ENCODE measurements at places on chromosomes 5 and 9.

DNA sequence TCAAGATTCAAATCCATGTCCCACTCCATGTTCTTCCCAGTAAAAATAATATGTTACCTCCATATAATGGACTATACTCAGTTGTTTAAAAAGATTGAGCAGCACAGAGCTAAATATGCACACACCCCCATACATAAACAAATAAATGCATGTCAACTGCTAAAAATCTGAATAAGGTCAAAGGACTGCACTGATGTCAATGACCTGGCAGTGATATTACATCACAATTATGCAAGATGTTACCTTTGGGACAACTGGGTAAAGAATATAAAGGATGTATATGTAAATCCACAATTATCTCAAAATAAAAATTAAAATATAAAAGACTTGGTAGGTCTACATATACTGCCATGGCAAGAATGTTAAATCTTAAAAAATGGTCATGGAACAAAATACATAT, 57.9 kb downstream of the CDK5RAP2 start:
- DNase-seq: no peak

GRCh38 chr9:71669284-71669995, 98.9 kb downstream of the CEMIP2 start:
- DNase-seq: peak; percentile 19

- no peak for DNase-seq
These were observed 181.0 kb upstream of the NFIL3 start for GRCh38 chr9:91604451-91605179.

DNA sequence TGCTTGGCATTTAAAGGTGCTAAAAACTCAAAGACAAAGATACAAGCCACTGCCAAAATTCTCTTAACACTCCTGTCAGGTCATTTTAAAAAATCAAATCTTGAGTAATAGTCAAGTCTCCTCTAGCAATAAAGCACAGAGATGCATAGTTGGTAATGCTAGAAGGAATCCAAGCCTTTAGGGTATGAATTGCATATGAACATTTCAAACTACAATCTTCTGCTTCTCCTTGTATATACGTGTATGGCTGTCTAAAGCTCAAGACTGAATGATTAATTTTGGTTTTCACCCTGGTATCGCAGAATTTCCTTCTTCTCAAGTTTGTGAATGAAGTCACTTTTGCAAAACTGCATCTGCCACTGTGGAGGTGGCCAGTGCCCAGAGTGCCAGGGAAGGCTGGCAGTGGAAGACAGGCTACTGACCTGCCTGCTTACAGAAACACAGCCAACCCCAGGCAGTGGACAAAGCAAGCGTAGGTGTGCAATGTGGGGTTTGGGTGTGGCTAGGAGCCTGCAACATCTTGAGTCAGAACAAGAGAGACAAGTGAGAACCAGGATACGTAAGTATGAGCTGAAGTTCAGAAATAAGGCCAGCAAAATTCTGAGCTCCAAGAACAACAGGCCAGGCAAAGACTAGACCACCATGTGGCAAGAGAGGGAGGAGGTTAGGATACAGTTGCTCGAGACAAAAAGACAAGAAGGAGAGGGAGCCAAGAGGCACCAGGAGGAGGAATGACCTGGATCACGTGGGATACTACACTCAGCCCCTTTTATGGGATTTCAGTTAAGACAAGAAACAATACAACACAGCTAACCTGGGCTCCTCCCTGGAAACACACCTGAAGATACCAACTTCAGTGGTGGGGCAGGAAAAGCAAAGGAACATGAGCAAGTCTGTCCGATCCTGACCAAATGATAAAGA, 22.6 kb downstream of the MYO10 start:
- peak; percentile 29 for DNase-seq

DNA sequence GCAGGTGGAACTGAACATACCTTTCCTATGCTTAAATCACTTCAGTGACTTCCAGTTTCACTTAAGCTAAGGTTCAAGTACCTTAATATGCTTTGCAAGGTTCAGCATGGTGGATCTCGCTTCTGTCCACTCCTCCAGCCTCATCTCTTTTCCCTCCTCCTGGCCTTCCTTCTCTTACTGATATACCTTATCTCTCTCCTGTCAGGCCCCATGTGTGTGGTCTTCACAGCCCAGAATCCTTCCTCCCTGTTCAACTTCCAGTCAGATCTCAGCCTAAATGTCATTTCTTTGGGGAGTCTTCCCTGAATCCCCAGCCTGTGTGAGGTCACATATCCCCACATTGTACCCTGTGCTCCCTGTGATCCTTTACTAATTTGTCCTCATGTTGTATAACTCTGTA, 87.7 kb downstream of the ANGPTL2 start:
- no peak for DNase-seq

- no peak for DNase-seq
These were observed 15.7 kb downstream of the DAB2 start for GRCh38 chr5:39409033-39409432.

DNA sequence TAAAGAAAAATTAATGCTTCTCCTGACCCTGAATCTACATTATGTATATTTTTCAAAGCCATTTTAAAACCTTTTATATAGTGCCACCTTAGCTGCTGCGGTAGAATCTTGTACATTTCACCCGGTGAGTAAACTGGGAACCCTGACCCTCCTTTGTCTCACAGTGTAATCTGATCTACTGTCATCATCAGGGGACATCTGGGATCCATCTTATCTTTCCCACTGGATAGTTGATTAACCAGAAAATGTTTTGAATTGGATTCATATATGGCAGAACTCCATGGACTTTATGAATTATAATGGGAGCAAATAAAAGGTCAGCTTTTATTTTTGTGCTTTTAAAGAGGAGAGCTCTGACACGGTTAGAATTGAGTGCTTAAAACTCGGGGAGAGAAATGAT, 95.0 kb downstream of the ADAMTSL1 start:
- peak; percentile 36 for DNase-seq

DNA sequence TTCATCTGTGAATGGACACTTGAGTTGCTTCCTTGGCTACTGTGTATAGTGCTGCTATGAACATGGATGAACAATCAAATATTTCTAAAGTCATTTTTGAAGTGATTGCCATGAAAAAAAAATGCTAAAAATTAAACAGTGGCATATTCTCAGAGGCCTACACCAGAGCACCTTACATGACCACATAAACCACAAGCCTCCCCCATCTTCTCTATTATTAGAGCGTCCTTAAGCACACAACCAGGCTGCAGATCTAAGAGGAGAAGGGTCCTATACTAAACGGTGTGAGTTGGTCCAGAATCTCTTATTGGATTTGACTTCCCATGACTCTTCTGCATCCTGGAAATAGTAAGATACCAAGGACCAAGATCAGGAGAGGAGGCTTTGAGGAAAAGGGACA, 34.3 kb downstream of the PCA3 start:
- no peak for DNase-seq

GRCh38 chr5:165460911-165461310, 1955.5 kb downstream of the MAT2B start:
- DNase-seq: no peak

DNA sequence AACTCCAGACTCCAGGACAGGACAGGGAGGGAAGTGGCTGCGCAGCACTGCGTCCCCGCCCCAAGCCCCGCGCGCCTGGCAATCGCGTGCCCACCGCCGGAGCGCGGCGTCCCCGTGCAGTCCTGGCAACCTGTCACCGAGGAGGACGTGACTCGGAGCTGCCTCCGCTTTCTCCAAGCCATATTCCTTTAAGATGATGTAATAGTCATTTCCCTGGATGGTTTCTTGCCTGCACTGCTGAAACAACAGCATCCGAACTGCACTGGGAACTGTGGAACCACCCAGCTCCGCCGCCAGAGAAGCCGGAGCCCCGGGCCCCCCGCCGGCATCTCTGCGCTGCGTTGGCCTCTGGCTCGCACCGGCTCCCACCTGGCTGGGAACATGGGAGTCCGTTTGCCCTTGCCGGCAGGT, 34.5 kb downstream of the KCTD16 start:
- DNase-seq: peak; percentile 79

DNA sequence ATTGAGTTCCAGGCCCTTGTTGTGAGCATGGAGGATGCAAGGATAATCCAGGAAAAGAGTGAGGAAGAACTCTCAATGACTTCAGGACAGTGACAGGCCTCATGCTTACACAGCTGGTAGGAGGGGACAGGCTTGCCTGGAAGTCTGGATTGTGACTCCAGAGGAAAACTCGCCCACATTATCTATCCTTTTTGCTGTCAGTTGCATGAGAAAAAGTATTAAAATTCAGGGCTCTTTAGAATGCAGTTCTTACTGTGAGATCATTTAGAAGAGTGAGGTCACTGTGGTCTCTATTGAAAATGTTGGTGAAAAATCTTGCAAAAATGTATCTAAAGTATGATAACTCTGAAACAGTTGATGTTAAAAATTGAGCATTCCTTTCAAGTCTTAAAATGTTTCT, 30.5 kb downstream of the NTRK2 start:
- DNase-seq: peak; percentile 37

DNA sequence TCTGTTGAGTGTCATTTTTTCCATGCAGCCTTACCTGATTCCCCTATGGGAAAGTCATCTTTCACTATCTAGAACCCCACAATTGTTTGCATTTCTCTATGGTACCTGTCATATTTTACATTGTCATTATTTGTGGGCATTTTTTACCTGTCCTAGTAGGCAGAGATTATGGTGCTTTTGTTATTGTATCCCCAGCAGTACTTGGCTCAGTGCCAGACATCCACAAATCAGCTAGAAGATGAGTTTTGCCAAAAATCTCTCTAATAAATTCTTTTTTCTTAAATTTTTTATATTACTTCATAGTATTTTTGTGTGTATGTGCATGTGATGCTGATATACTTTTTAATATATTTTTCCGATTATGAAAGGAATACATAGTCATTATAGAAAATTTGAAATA, 13.2 kb downstream of the GARNL3 start:
- DNase-seq: no peak

GRCh38 chr9:89442501-89442978, 55.4 kb downstream of the SEMA4D start:
- no peak for DNase-seq

DNA sequence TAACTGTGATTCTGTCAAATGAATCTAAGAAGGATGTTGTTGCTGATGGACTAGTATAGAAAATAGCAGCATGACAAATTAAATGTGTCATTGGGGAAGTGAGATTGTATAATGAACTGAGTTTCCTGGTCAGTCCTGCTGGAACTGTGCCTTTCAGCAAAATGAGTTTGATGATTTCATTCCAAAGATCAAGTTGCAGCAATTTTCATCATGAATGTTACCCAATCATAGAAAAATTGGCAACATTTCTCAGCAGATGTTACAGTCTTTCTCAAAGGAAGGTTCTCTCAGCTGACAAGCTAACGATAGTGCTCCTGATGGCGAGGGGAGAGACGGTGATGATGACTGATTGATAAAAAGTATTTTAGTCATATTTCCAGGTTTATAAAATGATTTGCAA, 10.7 kb downstream of the PCDHAC2 start:
- DNase-seq: no peak

DNA sequence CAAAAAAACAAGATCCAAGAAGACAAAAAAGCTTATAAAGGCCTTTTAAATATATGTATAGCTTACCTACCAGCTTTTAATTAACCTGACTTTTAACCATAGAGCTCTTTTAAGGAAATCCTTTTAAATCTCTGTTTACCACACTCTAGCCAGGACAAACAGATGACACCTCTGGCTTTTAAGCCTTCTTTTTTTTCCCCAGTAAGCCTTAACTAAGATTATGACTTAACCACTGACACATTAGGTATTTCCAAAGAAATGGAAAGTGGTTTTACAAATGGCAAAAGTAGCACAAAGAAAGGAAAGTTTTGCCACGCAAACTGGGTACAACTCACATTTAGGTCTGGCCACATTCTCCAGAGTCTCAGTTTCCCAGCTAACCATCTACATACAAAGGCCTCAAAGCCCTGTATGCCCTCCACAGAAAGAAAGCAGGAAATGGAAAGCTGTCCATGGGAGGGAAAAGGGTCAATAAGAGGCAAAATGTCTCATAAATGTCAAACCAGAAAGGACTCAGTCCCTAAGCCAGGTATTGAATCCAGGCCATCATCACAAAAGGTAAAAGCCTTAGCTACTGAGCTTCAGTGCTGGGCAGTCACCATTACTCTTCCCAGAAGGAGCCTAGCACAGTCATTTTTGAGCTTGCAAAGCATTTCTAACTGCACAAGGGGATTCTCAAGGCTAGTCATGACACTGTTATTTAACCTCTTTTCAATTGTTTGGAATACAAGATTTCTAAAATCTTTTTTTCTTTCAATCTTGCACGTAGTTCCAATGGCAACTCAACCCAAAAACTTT, 19.7 kb downstream of the TMEM161B start:
- DNase-seq: no peak

GRCh38 chr9:69476016-69476415, 151.0 kb downstream of the ENTREP1 start:
- no peak for DNase-seq

GRCh38 chr9:117772960-117773359, 68.8 kb downstream of the TLR4 start:
- DNase-seq: peak; percentile 94

- DNase-seq: no peak
These were observed 219.1 kb downstream of the FANCC start for GRCh38 chr9:95098391-95098921.

DNA sequence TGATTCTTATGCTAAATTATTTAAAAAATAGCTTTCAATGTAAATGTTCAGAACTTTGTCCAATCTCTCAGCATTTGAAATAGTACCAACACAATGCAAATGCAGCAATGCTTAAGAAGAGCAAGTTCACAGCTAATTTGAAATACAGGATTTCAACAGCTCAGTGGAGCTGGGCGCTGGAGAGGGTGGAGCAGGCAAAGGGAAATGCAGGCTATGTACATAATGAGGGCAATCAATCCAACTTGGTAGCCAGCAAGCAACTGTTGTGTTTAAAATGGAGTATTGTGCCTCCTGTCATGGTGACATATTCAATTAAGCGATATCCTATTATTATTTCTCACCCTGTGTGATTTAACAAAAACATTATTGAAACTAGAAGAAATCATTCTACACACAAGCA, 568.8 kb downstream of the PSAT1 start:
- DNase-seq: peak; percentile 17

DNA sequence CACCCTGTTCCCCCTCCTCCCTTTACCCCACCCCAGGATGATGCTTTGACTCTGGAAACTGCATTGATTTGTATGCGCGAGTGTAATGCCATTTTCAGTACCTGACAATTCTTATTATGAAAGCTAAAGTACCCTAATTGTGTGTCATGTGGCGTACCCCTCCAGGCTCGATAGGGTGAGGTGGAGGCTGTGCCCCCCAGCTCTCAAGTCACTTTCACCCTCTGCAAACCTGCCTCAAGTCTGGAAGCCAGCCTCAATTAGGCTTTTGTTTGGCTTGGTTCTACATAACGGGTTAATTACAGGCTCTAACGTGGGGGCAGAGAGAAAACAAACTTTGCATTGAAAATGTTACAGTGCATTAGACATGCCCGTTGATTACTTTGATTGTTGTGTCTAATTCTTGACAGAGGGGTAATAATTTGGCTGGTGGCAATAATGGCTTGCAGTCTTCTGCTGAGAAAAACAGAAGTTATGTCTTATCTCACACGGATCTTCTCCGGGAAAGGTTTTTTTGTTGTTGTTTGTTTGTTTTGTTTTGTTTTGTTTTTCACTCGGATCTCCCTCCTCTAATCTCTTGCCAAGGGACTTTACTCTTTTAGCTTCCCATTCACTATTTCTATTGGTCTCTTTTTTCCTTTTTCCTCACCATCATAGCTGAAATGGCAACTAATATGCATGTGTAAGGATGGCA, 12.6 kb downstream of the ISL1 start:
- no peak for DNase-seq

Data from EH (cell line).